Dorsolateral prefrontal cortex (tissue), 122 donors: ENCODE measurements at places on chromosomes 7 and 10.
A peak's percentile ranks its signal among the peaks of the same experiment; 100 is the strongest.

DNA sequence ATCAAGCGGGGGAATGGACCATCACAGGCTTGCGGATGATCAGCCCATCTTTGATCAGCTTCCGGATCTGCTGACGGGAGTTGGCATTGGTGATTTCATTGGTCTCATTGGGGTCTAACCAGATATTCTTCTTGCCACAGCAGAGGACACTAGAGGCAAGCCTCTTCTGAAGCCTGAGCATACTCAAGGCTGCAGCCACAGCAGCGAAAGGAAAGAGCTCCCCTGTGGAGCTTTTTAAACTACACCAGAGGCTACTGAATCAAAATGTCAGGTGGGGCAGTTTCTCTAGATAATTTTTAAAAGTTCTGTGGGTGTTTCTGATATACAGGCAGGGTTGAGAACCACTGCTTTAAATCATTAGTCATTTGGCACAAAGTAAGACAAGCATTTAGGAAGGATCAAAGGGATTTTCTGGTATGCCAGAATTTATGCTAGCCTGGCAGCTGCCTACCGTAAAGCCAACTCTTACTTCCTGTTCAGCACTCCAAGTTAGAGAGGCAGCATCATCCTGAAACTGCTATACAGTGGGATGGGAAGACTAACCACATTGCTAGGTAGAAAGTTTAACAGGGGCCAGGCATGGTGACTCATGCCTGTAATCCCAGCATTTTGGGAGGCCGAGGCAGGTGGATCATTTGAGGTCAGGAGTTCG, 7.0 kb downstream of the NAPEPLD start:
- DNase-seq = no peak

DNA sequence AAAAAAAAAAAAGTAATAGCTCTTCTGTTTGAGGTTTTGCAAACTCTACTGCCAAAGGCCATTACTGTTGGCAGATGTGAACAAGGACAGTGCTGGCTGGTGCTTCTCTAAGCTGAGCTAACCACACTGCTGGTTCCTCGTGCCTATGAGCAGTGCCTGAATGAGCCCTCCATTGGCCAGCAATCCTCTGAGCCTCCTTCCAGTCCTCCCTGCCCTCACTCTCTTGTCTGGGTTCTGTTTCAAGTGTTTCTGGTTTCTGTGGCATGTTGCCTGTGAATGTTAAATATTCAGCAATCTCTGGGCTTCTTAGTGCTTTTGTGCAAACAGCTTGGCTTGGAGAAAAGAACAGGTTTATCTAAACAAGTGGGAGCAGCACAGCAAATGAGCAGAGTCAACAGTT, 161.3 kb upstream of the AUTS2 start:
- no peak for DNase-seq

DNA sequence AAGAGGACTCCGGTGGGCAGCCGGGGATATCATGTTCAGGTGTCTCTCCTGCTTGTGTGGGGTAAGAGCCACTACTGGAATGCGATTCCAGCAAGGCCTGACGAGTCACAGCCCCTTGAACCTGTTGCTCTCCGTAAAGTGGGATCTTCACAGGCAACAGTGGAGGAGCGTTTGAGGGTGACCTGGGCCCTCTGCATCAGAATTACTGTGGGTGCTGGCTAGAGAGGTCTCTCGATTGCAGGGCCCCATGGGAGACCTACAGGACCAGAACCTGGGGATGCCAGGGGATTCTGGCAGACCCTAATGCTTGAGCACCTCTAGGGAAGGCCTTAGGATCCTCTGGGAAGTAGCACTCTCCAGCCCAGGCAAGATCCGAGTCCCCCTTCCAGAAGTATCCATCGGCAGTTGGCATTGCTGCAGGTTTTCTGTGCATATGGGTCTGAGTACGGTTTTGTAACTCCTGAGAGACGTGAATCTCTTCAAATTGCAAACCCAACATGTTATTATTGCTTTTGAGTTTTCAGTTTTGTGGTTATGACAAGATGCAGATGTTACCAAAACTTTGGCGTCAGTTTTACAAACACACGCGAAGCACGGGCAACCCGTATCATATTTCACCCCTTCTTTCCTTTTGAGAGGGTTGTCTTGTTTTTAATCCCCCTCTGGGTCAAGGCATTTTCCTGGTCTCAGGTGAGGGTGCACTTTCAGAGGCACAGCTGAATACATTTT, 4.6 kb downstream of the MGMT start:
- no peak for DNase-seq

GRCh38 chr7:155893176-155893575, 80.9 kb upstream of the SHH start:
- no peak for DNase-seq

DNA sequence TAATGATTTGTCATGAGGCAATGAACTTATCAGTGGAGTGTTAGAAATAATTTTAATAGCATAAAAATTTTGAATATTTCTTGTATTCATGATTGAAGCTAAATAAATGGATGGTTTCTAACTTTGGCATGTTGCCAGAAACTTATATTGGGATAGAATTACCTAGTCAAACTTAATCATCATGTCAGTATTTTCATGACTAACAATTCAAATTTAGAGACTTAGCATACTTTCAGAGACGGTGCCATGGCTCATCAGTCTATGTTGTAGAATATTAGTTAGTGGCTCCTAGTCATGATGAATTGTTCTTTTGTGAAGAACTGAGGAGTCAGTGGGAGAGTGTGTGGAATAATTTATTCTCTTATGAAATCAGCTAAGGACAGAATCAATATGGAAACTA, 599.6 kb upstream of the POT1 start:
- no peak for DNase-seq

GRCh38 chr7:19958309-19958896, 185.0 kb upstream of the TMEM196 start:
- DNase-seq = no peak

GRCh38 chr7:138565451-138566114, 105.5 kb downstream of the TRIM24 start:
- DNase-seq = no peak

GRCh38 chr7:123746931-123747488, 1.8 kb downstream of the WASL start:
- no peak for DNase-seq

DNA sequence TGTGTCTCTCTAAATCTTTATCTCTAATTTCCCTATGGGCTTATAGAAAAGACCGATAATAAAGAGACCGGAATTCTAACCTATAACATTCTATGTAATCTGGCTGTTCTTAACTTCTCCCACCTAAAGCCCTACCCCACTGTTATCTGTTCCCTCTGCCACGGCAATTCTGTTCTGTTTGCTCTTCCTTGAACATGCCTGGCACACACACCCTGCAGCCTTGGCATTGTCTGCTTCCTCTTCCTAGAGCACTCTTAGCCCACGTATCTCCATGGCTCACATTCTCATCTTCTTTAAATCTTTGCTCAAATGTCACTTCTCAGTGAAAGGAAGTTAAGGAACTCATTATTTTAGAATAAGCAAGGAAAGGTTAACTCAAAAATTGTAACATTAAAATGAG, 309.2 kb downstream of the GPR158 start:
- DNase-seq = peak; percentile 78

GRCh38 chr7:119903085-119903484, 369.9 kb upstream of the KCND2 start:
- no peak for DNase-seq

DNA sequence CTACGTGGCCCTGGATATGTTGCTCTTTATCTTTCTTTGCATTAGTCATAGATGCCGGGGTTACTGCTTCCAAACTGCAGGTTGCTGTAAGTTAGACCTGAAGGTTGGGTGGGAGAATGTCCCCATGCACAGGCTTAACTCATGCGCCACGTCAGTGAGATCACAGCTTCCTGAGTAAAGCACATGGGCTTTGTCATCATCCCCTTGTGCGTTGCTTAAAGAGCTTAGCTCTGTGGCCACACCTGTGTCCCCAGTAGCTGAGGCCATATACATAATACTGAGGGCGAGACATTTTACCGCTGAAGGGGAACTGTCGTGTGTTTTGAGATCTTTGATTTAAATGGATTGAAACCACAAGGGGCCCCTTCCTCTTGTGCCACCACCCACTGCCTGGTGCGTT, 45.8 kb upstream of the BTBD16 start:
- no peak for DNase-seq

GRCh38 chr7:26618898-26619297, 245.5 kb downstream of the SKAP2 start:
- DNase-seq = no peak

DNA sequence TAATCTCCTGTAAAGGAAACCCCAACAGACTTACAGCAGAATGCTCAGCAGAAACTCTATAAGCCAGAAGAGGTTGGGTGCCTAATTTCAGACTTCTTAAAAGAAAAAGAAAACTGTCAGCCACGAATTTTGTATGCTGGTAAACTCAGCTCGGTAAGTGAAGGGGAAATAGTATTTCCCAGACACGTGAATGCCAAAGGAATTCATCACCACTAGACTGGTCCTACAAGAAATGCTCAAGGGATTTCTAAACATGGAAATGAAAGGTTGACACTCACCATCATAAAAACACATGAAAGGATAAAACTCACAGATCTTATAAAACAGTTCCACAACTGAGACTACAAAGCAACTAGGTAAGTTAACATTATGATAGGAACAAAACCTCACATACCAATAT, 68.6 kb downstream of the GLCCI1 start:
- no peak for DNase-seq

- no peak for DNase-seq
These were observed 1.9 kb downstream of the SFTPD start for GRCh38 chr10:79947083-79947415.

- no peak for DNase-seq
These were observed 287.5 kb upstream of the KLF14 start for GRCh38 chr7:131021460-131021859.

GRCh38 chr7:148590471-148590870, at the start of gene C7orf33:
C7orf33 (plus strand) TSS chr7:148590766; CDS start chr7:148590926, 160 bp downstream.
- no peak for DNase-seq

DNA sequence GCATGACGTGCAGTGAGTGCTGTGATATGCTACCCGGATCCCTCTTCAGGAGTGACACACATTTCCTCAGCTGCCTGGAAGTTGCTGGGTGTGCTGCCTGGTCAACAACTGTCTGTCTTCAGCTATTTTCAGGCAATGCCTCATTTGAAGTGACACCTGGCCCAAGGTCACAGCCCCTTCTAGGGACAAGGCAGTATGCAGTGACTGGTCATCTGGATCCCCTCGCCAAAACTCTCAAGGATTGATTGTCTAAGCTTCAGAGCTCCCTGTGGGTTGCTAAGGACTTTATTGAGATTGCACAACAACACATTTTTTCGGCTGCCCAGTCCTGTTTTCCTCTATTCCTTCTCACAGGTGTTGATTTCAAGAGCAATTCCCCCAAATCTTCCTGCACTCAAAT, 108.8 kb downstream of the GNAI1 start:
- DNase-seq = no peak

- DNase-seq = no peak
These were observed 970.9 kb upstream of the LRRN3 start for GRCh38 chr7:110119883-110120581.

- no peak for DNase-seq
These were observed 15.0 kb downstream of the HTRA1 start for GRCh38 chr10:122476333-122476695.

GRCh38 chr7:154591544-154591943, 411.4 kb downstream of the PAXIP1 start:
- peak; percentile 57 for DNase-seq

DNA sequence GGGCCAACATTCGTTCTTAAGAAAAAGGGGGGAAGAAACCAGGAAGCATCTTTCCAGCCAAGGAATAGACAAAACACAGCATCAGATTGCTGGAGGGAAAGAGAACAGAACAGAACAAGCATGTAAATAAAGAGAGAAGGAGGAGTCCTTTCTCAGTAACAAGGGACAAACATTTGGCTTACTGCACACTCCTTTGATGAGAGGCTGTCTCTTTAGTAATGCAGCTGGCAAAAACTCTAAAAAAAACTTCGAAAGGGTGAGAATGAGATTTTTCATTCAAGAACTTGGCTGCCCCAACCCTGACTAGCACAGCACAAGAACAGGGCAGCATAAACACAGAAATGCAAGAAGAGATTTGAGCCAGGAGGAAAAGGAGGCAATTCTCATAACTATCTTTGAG, 38.9 kb upstream of the IL6 start:
- DNase-seq = no peak

DNA sequence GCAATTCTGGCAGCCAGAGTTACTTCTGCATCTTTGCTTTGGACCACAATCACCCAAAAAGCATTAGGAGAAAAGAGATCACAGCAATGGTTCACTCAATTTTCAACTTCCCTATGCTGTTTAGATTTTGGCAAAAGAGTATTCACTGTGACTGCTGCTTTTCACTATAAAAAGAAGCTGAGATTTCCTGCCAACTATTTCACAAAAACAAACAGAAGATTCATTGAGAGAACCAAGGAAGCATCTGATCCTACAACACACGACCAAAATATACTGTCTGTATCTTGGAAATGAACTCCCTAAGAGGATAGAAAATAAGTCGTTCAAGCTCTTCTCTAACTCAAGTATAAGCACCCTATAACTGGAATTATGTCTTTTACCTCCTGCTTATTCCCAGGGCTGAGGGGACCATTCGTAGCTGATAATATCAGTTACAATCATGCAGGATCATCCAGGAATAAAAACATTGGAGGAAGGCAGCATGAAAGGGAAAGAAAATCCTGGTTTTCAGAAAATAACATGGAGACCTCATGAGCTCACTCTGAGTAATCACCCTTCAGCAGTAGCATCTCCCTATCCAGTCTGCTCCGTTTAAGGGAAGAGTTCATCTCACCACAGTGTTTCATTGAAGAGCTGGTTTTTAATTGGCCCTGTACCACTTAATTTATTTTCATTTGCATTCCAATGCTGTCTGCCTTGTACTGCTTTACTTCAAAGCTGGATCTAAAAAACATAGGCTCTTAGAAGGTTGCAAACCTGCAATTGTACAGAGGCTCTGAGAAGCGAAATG, 256.2 kb downstream of the PAXIP1 start:
- DNase-seq = no peak

GRCh38 chr10:89646889-89647657, 2.0 kb upstream of the PANK1 start:
- no peak for DNase-seq
